ENCODE measurements at places on chromosomes 7 and 10. TPM values are rescaled to one million over a fixed set of nuclear protein-coding genes. Genes with fewer than 3 reads are reported as not detected.

DNA sequence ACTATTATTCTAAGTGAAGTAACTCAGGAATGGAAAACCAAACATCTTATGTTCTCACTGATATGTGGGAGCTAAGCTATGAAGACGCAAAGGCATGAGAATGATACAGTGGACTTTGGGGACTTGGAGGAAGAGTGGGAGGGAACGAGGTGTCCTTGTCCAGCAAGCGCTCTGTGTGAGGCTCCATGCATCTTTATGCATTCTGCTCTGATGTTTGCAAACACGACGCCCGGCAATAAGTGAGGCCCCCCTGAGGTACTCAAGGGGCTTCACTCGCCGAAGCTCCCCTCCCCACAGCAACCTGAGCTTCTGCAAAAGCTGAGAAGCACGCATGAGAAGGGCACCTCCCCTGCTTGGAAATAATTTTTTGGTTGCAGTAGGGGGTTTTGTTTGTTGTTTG lies 103.3 kb downstream of the LHPP start:
- no peak overlapping the region for H3K4me3 ChIP-seq
- no peaks in the 10 kb centered on the region for H3K27me3 ChIP-seq
- H3K27ac ChIP-seq = no peak overlapping the region
- no peak for DNase-seq

DNA sequence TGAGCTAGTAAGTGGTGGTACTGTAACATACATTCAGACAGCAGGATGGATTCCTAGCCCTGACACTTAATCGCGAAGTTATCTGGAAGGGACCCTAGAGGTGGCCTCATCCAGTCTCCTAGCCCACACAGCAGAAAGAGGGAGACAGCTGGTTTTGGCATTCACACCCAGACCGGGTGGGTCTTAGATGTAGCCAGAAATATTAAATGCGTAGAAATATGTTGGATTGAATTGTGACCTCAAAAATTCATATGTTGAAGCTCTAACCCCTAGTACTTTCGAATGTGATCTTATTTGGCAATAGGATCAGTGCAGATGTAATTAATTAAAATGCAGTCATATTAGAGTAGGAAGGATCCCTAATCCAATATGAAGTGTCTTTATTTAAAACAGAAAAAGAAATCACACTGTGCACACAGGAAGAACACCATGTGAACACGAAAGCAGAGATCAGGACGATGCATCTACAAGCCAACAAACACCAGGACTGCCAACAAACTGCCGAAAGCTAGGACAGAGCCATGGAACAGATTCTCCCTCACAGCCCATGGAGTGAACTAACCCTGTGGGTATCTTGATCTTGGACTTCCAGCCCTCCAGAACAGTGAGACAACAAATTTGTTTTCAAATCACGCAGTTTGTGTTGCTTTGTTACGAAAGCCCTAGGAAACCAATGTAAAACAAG lies 2.9 kb upstream of the XPNPEP1 start:
- H3K36me3 ChIP-seq = peaks cover 15% of the 10 kb centered on the region
- no peaks in the 10 kb centered on the region for H3K27me3 ChIP-seq
- no peak overlapping the region for H3K27ac ChIP-seq

GRCh38 chr7:16492513-16493062 lies 27.1 kb upstream of the SOSTDC1 start:
- no peak overlapping the region for H3K4me3 ChIP-seq
- peaks cover 7% of the 10 kb centered on the region for H3K4me1 ChIP-seq
- H3K27ac ChIP-seq = no peak overlapping the region
- no peak for DNase-seq

DNA sequence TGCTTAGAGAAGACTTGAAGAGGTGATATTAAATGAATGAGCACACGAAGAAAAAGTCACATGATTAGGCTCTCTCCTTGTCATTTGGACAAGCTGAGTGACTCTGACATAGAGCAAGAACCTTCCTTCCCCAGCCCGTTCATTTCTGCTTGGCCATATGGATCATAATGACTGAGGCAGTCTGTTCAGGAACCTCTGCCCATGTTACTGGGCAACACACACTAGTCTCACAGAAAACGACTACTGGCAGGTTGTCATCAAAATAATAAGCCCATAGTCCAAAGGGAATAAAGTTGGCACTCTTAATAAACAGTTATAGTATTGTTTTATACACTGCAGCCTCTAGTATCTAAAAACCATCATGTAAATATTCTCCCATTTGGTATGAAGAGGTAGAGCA lies 635.0 kb downstream of the REEP3 start:
- H3K27me3 ChIP-seq = no peaks in the 10 kb centered on the region
- H3K4me3 ChIP-seq = no peak overlapping the region
- H3K4me1 ChIP-seq = no peaks in the 10 kb centered on the region
- H3K36me3 ChIP-seq = no peaks in the 10 kb centered on the region

Gene ADAM12
- 0.60 TPM for total RNA-seq

Data from activated CD8-positive, alpha-beta T cell treated with anti-CD3 and anti-CD28 coated beads, Interleukin-2, amount 10 ng/mL, durations not matched to agents 7 days and 5 days (primary cell).